ENCODE measurements at places on chromosomes 6 and 20.

- no peak for DNase-seq
These were observed 59.5 kb downstream of the PLEKHG1 start for GRCh38 chr6:150659046-150659763.

DNA sequence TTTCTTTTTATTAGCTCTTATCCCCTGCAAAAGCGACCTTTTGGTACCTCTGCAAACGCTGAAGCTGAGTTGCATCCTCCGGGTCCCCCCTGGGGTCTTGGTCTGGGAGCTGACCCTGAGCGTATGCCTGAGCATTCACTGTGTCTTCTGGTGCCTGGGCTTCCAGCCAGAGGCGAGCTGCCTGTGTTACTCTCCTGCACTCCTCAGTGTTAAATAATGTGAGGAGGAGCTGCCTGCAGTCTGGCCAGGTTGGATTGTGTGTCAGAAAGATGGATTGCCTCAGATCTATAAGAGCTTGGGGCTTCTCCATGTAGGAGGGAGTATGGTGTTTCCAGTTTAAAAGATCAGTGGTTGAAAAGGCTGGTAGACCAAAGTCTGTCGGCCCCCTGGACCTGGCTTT, 8.7 kb upstream of the GMPR start:
- DNase-seq = no peak

DNA sequence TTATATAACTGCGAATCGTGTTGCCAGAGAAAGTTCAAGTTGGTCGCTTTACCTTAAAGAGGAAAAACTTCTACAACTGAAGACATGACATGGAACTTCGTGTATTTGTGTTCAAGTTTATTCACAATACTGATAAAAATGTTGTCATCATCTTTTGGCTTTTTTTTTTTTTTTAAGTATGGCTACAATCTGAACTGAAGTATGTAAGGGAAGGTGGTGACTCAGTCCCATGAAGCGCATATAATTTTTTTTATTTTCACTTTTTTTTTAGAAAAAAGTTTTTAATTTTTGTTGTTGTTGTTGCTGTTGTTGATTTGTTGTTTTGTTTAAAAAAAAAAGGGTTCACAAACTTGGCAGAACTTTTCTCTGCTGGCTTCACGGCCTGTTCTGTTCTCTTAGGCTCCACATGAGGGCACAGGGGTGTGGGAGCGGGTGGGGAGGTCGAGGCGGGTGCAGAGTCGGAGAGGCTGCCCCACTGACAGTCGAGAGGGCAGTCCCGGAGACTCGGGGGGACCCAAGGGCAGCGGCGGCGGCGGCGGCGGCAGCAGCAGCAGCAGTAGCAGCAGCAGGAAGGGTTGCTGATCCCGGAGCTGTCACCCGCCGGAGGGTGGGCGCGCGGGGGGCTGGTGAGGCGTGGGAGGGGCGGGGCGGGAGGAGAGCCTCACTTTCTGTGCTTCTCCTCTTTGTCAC, 17.0 kb downstream of the TFAP2A start:
- no peak for DNase-seq

DNA sequence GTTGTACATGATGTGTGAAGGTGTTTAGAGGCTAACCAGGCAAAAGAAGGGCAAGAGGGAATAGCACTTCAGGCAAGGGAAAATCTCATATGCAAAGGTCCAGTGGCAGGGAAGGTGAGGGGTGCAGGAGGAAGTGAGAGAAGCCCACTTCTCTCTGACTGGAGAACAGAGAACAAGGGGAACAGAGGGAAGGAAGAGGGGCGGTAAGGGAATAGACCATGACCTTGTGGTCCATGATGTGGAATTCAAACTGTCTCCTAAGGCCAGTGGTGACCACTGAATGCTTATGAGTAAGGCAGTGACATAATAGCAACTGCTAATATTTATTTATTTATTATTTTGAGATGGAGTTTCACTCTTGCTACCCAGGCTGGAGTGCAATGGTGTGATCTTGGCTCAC, 20.6 kb upstream of the SLC9A8 start:
- DNase-seq = no peak

GRCh38 chr6:109261811-109262210, 120.5 kb downstream of the CD164 start:
- no peak for DNase-seq

DNA sequence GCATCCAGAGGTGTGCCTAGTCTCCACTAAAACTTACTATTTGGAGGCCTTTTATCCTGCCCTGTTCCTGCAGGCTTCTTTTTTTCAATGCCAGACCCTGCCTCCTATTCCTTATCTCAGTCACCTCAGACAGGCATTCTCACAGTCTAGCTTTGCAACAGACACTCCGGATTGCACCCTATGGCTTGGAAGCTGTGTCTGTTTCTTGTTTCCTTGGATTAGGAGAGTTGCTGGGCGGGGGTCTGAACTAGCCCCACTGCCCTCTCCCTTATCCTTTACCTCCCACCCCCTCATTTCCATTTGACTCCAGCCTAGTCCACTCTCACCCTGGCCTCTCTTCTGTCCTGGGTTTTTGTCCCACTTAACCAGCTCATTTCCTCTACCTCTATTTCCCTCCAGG, 228.1 kb upstream of the CITED2 start:
- no peak for DNase-seq

DNA sequence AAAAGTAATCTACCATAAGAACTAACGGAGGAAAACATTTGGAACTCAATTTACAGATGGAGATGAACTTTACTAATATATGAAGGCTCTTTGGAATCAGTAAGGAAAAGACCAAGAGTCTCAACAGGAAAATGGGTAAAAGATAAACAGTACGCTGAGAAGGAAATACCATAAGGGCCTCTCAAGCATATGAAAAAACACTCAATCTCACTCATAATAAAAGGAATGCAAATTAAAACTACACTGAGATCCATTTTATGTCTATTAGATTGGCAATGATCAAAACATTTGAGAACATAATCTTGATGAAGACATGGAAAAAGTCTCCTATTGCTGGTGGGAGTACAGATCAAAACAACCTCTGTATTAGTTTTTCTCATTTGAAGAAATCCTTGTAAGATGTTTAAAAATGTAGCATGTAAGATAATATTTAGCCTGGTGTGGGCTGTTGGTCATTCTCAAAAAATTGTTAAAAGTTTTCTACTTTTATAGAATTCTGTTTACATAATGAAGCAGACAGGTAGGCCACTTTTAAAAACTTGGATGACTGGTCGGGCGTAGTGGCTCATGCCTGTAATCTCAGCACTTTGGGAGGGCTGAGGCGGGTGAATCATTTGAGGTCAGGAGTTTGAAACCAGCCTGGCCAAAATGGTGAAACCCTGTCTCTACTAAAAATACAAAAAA, 14.5 kb downstream of the REV3L start:
- DNase-seq = no peak

- DNase-seq = no peak
These were observed 41.0 kb upstream of the RAB23 start for GRCh38 chr6:57262901-57263694.

DNA sequence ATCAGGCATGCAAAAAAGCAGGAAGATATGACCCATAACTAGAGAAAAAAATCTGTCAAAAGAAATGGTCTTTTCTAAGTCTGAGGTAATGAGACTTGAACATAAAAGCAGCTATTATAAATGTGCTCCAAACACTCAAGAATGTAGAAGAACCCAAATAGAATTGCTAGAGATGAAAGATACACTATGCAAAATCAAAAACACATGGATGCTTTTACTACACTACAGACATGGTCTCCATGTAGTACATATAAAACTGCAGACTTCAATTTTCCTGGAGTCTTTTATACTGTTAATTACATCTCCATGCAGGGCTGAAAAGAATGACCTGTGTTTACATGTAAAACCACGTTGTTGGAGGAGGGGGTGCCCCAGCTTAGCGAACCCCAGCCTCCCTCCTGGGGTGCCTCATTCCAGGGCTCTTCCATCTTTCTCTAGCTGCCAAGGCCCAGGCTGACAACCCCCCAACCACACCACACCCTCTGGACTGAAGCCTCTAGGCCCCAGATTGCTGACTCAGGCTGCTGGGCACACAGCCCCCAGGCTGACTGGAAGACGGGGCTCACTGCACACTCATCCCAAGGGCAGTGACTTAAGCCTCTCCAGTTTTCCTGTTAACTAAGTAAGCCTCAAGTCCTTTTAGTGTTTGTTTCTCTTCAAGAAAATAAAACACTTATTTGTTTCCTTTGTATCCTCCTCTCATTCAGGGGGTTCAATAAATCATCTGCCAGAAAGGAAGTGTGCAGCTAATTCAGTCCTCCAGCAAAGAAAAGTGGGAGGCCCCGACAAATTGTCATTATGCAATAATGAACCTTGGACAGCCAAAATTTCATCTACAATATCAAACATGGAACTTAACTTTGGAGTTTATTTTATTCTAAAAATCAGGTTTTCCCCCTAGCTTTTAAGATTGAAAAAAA, 26.0 kb upstream of the PLAGL1 start:
- no peak for DNase-seq

- no peak for DNase-seq
These were observed 31.0 kb downstream of the IRF4 start for GRCh38 chr6:422433-423054.

Data from HEK293T (cell line).